Fibroblast of skin of scalp (primary cell): ENCODE measurements at places on chromosomes 1 and 21.
A peak's percentile ranks its signal among the peaks of the same experiment; 100 is the strongest.

GRCh38 chr1:47608296-47608875 is 170.5 kb downstream of the FOXD2 start:
- DNase-seq, result no peak

DNA sequence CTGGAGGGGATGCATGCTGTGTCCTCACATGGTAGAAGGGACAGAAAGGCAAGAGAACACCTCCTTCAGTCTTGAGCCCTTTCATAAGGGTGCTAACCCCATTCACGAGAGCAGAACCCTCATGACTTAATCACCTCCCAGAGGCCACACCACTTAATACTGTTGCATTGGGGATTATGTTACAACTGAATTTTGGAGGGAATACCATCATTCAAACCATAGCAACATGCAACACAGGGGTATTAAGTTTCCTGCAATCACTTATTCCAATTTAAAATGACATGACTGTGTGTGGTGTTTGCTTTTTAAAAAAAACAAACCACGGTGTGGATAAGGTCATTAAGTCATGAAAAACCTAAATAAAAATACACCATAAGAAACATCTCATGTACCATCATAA is 3.1 kb upstream of the LIN9 start:
- no peak for DNase-seq

- DNase-seq, result no peak
Measured at GRCh38 chr1:69494221-69494620, 73.5 kb upstream of the LRRC7 start.

GRCh38 chr1:8537991-8538390 is 220.1 kb downstream of the SLC45A1 start:
- no peak for DNase-seq

- no peak for DNase-seq
Measured at GRCh38 chr1:112007169-112007568, 17.7 kb upstream of the KCND3 start.

- peak; percentile 64 for DNase-seq
Measured at GRCh38 chr1:209576392-209577197, 6.9 kb upstream of the CAMK1G start.

GRCh38 chr1:110765640-110766335 is 91.0 kb upstream of the KCNA3 start:
- DNase-seq, result peak; percentile 33

DNA sequence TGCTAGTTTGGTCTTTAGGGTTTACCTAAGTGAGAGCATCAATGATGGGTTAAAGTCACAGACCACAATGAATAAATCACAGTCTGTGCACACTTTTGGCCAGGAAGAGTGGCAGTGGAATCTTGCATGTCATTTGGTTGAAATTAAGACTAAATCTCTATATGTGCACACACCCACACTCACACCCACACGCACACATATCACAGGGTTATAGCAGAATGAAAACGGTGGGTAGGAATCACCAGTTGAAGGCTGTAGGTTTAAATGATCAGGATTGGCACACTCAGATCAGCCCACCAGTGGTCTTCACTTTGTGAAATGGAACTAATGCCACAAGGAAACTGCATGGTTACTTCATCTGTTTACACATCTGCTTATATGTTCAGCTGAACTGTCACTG is 97.6 kb upstream of the ADAR start:
- no peak for DNase-seq

DNA sequence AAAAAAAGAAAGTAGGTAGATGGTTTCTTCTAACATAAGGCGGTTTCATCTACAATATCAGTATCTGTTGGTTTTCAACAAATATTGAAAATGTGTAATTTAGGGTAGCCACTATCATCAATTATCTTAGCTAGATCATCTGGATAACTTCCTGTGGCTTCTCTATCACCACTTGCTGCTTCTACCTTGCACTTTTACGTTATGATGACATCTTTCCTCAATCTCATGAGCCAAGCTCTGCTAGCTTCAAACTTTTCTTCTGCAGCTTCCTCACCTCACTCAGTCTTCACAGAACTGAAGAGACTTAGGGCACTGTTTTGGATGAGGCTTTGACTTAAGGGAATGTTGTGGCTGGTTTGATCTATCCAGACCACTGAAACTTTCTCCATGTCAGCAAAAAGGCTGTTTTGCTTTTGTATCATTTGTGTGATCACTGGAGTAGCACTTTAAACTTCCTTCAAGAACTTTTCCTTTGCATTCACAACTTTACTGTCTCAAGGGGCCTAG is 144.9 kb upstream of the HP1BP3 start:
- DNase-seq, result no peak
